DMS79 (cell line): ENCODE measurements at places on chromosomes 6 and 20.

- no peak for DNase-seq
Observed at GRCh38 chr20:41051009-41051825, 22.6 kb downstream of the TOP1 start.

DNA sequence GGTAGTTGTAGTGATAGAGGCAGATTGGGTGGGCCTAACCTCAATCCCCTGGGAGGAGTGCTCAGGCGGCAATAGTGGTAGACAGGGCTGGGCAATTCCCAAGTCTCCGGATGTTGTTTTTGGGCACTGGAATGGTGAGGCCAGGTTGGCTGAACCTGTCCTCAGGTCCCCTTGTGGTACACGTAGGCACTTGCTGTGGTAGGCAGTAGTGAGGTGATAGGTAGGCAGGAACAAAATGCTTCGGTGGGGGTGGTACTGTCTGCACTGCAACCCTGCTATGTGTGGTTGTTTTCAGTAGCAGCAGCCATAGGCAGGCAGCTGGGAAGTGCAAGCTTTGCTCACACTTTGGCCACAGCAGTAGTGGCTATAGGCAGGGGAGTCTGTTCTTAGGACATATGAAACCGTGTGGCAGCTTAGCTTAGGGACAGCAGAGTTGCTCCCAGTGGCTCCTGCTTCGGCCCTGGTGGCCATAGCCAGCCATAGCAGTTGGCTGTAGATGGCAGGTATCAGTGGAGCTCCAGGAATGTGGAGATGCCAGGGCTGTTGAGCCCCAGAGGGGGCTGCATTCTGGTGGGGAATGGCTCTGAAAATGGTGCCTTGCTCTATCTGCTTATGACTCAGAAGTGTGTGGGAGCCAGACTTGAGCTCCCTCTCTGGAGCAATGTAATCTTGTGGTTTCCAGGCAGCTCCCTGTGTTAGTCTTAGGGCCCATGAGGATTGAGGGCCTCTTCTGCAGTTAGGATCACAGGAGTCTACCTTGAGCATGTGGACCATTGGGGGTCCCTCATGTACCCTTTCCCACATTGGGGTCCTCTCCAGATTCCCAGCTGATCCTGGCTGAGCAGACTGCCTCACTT lies 241.8 kb upstream of the BMP2 start:
- DNase-seq: no peak

DNA sequence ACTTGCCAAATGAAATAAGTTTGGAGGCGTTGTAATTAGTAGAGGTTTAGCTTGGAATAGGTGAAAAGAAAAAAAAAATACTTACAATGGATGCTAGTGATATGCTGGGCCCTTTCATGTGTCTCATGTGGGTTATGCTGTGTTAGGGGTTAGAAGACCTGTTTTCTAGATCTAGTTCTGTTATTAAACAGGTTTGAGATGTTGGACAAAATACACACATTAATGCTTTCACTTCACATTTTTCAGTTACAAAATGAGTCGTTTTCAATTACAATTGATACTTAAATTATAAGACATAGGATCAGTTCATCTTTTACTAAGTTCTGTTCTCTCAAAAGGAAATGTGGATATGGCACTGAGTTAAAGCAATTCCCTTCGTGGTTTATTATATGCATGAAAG lies 509.8 kb downstream of the EPM2A start:
- DNase-seq: no peak

DNA sequence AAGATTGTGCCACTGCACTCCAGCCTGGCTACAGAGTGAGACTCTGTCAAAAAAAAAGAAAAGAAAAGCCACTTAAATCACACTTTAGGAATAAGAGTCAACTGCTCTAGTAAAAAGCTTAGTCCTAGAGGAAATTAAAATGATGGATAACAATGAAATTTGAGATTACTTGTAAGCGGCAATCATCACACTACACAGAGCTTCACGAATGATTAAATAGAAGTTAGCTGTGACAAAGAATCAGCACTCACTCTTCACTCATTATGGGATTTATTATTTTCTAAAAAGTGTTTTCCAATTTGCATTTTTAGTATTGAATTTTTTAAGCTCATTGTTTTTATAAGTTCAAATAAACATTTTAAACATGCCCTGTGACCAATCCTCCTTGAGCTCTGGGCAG lies 718.0 kb downstream of the UTRN start:
- no peak for DNase-seq

DNA sequence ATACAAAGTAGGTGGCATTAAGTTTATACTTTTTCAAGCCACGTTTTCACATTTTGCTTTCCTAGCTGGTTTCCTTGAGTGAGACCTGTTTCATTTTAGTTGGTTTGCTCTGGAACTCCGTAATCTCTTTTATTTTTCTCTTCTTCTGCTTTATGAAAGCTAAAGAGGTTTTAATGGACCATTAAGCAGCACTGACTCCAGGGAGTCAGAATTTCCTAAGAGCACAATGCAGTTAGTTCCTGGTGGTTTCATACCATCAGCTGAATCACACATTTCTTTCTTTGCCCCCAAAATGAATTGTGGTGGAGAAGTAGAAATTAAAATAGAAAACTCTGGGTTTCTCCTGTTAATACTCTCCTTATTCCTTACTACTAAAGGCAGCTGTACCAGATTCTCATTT lies 3.4 kb downstream of the OPN5 start:
- DNase-seq: no peak

- no peak for DNase-seq
Observed at GRCh38 chr6:76852776-76853175, 610.5 kb downstream of the HTR1B start.

GRCh38 chr6:138410048-138410735 lies 6.2 kb downstream of the HEBP2 start:
- DNase-seq: no peak

DNA sequence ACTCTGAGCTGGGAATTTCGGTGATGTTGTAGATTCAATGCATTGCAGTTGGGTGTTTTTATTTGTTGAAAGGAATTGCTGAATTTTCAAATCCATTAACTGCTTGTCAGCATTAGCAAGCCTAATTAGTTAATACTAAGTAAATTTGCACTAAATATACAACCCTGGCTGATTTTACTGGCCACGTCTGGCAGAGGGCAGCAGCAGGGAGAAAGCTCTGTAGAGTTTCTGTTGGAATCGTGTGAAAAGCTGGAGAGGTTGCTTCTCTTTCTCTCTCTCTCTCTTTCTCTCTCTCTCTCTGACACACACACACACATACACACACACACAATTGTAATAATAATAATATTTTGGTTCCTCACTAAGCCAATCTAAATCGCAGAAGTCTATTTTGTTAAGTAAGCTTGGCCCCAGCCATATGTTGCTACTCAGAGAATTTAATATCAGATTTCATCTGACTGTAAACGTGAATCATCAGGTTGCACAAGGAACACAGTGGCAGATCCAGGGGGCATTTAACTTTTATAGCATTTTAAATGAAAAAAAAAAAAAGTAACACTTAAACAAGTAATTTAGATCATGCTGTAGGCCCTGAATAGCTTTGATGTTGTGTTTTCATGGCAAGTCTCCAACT lies 289.5 kb downstream of the ESR1 start:
- no peak for DNase-seq

- DNase-seq: no peak
Observed at GRCh38 chr6:143965503-143966171, 42.4 kb downstream of the PLAGL1 start.

GRCh38 chr20:60482221-60483008 lies 524.2 kb downstream of the CDH26 start:
- no peak for DNase-seq

GRCh38 chr6:138001750-138002349 lies 105.4 kb downstream of the PERP start:
- DNase-seq: peak; percentile 40

DNA sequence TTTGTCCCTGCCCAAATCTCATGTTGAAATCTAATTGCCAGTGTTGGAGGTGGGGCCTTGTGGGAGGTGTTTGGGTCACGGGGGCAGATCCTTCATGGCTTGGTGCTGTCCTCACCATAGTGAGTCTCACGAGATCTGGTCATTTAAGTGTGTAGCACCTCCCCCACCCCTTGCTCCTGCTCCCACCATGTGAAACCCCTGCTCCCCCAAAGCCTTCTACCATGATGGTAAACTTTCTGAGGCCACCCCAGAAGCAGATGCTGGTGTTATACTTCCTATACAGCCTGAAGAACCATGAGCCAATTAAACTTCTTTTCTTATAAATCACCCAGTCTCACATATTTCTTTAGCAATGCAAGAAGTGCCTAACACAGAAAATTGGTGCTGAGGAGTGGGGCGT lies 19.9 kb upstream of the THBS2 start:
- no peak for DNase-seq

DNA sequence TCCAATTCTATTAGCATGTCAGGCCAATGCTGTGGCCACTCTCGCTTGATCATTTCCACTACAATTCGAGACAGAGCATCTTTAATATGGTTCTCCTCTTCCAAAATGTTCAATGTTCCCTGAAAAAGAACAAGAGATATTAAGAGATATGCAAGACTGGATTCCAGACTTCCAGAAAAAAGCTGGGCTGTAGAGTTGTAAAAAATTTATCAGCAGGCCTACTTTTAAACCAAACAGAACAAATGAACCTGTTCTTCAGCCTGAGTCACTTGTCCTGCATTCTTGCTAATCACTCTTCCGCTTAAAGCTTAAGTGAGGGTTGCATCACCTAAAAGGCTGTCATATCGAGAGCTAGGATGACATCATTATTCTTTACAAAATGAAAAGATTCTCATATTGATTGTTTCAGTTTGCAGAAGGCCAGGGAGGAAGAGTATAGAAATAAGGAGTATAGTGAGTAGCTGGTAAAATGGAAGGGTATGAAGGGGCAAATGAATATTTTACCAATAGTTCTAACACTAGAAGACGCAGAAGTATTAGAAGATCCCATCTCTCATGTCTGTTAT lies 4.9 kb downstream of the XPO5 start:
- DNase-seq: no peak

- no peak for DNase-seq
Observed at GRCh38 chr20:16397086-16397485, 176.2 kb downstream of the KIF16B start.

DNA sequence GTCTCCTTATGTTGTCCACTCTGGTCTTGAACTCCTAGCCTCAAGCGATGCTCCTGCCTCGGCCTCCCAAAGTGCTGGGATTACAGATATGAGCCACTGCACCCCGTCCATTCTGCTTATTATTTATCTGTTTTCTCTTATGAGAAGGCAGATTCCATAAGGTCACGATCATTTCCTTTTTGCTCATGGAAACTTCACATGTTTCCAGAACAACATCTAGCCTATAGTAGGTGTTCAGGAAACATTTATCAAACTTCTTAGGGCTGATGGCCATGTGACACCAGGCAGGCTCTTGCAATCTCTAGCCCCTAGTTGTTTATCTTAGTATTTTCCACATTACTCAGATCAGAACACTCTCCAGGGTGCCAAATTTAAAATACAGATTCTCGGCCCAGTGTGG lies 61.2 kb downstream of the ZFP64 start:
- DNase-seq: no peak

DNA sequence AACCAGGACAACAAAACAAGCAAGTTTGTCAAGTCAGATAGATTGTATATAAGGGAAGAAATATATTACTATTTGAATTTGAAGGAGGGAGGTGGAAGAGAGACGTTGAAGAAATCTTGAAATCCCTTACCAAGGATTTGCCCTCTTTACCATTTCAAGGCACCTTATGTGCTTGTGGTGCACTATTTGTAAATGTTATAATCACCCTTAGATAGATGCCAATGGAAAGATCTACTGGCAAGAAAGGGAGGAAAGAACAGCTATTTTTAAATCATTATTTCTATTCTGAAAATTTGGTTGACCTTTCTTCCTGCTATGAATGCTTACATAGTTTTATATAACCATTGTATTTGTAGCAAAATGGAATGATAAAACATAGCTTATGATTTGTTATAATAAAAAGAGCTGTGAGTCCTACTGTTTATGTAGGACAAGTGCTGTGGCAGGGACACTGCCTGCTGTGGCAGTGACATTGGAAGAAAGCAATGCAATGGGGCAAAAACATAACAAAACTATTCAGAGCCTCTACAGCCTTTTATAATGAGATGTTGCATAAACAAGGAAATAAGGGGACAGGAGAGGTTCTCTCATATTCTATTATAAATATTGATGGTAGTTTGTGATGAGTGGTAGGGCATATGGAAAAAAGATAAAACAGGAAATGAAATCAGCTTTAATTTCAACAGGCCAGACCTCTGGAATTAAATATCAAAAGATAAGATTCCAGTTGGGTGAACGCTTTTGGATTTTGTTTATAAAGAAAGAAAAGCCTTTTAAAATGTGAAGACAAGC lies 1145.2 kb upstream of the GJE1 start:
- no peak for DNase-seq

GRCh38 chr6:167499161-167499660 lies 174.3 kb downstream of the TTLL2 start:
- DNase-seq: no peak

DNA sequence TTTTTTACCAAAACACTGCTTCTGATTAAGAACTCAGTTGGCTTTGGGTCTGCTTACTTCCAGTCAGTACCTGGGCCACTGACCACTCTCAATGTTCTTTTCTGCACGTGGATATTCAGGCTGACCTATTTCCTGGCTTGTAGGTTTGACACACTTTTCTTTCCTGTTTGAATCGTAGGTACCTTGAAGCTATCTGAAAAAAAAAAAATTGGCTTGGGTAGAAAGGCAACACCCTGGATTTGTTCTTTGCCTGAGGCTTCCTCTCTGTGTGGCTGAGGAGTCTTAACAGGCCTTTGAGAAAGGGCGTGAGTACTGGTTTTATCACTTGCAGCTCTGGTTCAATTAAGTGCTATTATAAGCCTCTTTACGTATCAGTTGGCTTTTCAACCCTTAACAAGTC lies 60.6 kb upstream of the IL20RA start:
- DNase-seq: no peak

DNA sequence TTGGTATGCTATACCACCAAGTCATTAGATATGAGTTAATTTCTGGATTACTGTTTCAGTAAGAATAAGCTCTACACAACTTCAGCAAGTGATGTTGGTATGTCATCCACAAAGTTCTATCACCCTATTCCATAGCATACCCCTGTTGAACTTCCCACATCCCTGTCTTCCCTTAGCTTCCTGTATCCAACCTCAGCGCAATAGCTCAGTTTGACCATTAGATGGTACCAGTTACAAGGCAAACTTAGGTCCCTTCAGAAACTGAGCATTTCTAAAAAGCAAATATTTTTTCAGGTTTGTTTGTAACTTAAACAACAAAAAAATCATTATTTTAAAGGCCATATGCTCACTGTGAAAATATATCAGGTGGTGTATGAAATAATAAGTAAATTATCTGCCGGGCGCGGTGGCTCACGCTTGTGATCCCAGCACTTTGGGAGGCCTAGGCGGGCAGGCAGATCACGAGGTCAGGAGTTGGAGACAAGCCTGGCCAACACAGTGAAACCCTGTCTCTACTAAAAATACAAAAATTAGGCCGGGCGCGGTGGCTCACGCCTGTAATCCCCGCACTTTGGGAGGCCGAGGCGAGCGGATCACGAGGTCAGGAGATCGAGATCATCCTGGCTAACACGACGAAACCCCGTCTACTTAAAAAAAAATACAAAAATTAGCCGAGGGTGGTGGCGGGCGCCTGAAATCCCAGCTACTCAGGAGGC lies 8.8 kb upstream of the MOG start:
- DNase-seq: no peak

- peak; percentile 24 for DNase-seq
Observed at GRCh38 chr6:46138281-46138680, 8.5 kb downstream of the ENPP4 start.

- peak; percentile 67 for DNase-seq
Observed at GRCh38 chr6:99185525-99185924, 163.9 kb downstream of the FAXC start.
